ENCODE measurements at places on chromosomes 6 and 20.

- no peak for DNase-seq
Measured at GRCh38 chr6:122376246-122376645, 23.2 kb upstream of the HSF2 start.

DNA sequence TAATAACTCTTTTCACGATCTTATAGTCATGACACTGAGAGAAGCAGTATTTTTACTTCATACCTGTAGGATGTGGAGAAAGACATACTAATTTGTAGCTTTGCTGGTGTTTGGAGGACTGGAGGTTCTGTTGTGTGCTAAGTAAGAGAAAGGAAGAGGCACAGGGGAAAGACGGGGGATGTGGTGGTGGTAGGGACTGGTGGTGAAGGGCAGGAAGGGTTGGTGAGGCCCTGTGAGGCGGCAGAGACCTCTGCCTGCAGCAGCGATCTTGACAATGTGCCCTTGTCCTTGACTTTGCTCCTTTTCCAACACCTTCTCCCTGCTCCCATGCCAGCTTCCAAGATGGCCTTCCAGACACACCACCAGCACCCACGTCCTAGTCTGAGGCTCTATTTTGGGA is 32.6 kb upstream of the MPC1 start:
- no peak for DNase-seq

GRCh38 chr6:67687396-67687795 is 947.7 kb upstream of the ADGRB3 start:
- no peak for DNase-seq

DNA sequence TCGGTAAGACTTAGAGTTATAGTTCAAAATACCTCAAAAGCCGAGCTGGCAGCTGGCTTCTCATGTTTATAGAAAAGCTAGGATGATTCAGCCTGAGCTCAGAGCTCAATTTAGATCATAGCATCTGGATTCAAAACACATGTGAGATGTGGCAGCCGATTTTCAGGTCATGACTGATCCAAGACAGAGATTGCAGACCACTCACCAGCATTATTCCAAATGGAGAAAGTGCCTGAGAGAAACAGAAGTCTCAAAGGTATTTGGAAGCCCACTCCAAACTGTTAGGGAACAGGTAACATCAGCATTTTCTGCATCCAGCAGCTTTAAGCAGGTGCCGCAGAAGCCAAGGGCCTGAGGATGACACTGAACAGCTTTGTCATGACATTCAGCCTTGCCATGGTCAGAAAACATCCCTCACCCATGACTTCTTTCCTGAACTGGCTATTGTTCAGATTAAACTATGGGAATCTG is 102.2 kb downstream of the BACH2 start:
- no peak for DNase-seq

DNA sequence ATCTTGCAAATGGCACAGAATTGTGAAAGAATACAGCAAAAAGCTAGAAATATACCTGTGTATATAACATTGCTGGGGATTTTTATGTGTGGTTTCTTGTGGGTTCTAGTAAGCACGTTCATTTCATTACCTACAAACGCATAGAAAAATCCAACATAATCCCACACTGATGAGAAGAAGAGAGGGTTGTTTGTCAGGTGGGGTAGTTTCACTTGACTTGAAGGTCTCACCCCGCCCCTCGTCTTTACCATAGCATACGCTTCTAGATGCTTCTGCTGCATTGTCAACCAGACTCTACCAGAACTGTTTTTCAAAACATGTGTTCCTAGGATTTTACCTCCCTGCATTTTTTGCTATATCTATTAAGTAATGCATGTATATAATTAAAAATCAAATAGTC is 284.1 kb upstream of the TAB2 start:
- DNase-seq: no peak

DNA sequence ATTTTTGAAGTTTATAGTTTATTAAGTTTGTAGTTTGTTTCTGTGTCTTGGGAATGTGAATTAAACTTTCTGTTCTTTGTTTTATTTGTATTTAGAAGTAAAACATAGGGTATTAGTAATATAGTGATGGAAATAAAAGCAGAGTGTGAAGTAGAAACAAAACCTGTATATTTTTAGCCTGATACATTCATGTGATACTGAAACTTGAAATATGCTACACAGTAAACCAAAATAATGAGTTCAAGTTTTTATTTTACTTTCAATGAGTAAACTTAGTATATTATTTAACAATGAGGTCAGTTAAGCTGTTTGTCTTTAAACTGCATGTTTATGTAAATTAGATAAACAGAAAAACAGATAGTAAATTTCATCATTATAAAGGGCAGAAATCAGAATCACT is 1592.6 kb downstream of the GRIK2 start:
- DNase-seq: no peak

DNA sequence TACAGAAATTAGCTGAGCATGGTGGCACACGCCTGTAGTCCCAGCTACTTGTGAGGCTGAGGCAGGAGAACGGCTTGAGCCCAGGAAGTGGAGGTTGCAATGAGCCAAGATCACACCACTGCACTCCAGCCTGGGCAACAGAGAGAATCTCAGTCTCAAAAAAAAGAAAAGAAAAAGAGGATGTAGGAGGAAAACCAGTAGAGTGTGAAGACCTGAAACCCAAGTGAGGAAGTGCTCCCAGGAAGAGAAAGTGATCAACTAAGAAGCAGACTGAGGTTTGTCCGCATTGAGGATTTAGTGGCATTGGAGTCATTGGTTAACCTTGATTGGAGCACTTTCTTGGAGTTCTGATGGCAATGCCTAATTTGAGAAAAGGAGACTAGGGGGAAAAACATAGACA is 20.6 kb upstream of the TASP1 start:
- DNase-seq: no peak

GRCh38 chr6:134920422-134920821 is 29.5 kb downstream of the ALDH8A1 start:
- DNase-seq: no peak

GRCh38 chr6:127547904-127548649 is 28.9 kb upstream of the C6orf58 start:
- DNase-seq: no peak

DNA sequence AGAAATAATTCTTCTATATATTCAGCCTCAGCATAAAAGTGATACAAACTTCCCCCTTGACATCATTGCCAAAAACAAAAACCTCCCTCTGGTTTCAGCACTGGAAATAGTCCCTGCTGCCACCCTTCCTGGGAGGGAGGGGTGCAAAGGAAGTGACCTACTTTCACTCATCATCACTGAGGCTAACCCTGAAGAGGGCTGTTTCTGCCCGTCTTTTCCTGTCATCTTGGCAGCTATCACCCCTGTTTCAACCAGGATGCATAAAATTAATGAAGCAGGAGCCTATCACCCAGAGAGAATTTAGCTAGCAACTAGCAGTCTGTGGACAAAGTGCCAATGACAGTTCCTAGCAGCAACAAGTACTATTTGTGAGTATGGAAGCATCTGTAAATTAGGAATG is 397.8 kb downstream of the LAMA2 start:
- DNase-seq: peak; percentile 3

- no peak for DNase-seq
Measured at GRCh38 chr6:4169028-4169789, 33.8 kb upstream of the ECI2 start.

DNA sequence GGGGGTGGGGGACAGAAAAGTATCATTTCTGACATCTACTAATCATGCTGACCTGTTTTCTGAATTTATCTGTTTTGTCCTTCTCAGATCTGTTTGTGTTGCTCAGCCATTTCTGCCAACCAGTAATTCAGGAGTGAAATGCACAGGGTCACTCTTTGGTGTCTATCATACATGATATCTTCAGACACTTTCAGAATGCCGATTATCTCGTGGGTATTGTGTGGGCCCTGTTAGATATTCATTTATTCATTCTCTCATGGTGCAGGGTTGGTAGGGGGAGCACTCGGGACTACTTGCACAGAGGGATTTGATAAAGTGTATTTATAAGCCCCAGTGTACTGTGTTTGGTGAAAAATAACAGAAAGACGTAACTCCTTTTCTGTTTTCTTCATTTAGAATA is 101.2 kb upstream of the CITED2 start:
- DNase-seq: no peak

All from stimulated activated CD4-positive, alpha-beta T cell treated with anti-CD3 and anti-CD28 coated beads, Interleukin-12 subunit alpha, Interleukin-12 subunit beta, amount 100 ng/mL, for 4 hours (primary cell).